ENCODE measurements at places on chromosomes 3 and 15.

DNA sequence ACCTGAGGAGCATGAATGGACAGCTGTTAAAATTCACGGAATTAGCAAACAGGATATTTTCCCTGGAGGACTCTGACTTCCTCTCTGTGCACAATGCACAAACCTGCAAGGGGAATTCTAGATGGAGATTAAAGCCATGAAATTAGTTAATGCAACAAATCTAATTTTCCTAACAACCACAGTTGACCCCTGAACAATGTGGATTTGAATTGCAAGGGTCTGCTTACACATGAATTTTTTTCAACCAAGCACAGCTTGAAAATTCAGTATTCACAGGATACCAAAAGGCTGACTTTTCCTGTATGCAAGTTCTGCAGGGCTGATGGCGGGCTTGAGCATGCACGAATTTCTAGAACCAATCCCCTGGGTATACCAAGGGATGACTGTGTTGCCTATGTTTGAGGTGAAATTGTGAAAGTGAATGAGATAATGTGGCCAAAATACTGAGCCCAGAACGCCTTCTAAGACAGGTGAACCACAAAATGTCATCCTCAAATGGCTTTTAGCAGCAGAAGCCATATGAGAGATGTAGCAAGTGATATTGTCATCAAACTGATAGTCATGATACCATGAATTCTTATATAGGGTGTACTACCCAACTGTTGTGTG, 52.5 kb downstream of the COL8A1 start:
- no peak for DNase-seq

GRCh38 chr3:175585898-175586297, 726.8 kb downstream of the NAALADL2 start:
- peak; percentile 36 for DNase-seq

DNA sequence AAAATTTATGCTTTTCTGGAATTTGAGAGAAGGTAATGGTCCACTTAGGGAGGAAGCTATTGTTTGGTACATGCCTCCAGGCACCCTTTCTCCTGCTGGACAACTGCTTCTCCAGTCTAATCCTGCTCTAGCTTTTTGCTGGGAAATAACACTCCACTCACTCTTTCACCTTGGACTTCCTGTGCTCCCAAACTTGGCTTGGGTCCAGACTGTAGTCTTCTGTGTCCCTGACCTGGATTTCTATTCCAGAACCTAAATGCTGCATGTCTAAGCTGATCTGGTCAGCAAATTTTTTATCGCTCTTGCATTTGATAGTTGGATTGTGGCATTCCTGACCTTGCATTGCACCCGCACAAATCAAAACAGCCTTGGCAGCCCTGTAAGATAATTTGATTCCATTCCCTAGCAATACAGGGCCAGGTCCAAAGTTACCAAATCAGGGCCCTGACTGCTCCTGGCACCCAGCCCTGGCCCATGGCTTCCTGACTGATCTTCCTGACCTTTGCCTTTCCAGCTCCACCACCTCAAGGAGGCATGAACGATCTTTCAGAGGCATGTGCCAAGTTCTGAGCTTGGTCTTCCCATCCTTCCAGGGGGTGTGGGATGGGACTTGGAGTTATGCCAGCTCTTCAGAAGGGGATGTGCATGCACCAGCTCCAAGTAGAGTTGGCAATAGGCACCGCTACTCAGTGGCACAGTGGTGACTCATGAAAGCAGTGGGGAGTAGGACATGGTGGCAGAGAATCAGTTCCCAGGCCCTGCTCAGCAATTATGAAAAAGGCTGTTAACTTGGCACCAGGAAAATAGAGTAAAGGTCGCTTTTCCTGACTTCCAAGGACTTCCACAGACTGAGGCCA, 43.9 kb upstream of the GOLGA8J start:
- DNase-seq: no peak

DNA sequence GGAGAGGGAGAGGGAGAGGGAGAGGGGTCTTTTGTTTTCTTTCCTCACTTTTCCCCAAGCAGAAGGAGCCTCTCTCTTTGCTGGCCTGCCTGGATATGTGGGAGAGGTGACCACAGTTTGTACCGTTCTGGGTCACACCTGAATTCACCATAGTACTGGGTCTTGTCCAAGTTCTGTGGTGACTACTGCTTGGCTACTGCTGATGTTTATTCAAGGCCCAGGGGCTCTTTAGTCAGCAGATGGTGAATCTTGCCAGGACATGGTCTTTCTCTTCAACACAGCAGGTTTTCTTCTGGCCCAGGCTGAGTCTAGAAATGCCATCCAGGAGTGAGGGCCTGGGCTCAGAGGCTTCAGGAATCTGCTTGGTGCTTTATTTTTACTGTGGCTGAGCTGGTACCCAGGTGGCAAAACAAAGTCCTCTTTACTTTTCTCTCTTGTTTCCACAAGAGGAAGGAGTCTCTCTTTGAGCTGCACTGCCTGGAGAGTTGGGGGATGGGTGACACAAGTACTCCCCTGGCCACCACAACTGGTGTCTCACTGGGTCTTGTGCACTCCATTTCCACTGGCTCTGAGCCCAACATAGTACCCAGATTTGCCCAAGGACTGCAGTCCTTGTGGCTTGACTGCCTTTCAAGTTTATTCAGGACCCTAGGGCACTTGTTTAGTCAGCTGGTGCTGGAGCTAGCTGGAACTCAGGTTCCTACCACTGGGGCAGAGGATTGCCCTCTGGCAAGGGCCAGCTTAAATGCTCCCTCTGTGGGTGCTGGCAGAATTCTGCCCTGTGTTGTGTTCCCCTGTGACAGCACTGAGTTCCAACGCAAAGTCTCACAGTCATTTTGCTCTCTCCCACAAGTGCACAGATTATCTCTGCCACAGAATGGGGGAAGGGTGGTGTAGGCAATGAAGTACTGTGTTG, 16.8 kb upstream of the CCNDBP1 start:
- DNase-seq: peak; percentile 27

- DNase-seq: no peak
These were observed 46.6 kb upstream of the FHIT start for GRCh38 chr3:61297821-61298220.

DNA sequence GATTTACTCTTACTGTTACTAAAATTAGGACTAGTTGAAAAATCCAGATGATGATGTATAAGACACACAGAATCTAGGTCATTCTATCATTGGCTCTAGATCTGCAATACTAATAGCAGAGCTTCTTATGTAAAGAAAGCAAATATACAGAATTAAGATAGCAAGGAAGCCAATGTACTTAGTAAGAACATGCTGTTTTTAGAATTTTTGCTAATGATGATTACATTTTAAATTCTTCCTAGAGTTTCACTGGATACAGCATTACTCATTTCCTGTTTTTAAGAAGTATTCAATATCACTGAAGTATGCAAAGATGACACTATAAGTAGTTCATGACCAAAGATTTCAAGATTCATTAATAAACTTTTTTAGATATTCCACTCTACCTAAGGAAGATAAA, 60.7 kb downstream of the CFAP20DC start:
- no peak for DNase-seq

DNA sequence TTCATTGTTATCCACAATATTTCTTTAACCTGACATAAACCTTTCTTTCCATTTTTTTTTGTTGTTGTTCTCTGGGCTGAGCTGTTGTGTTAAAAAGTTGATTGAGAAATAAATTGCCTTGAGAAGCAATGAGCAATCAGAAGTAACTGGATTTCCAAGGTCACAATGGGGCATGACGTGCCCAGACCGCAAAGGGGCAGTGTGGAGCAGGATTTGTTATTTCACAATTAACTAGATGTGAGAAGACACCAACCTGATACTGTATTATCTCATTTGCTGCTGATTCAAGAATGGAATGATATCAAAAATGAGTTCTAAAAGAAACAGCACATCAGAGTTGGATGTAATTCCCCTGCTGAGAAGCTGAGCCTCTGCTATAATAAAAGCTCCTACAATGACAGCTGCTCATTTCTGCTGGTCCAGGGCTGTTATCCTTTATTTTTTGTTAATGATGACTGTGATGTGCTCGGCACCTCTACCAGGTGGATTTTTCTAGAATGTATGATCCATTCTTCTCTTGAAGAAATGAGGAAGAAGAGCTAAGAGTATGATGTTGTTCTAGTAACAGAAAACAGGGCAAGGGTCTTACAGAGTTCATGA, 28.1 kb downstream of the CPNE4 start:
- DNase-seq: no peak

- no peak for DNase-seq
These were observed 396.0 kb downstream of the FHIT start for GRCh38 chr3:60855250-60855649.

DNA sequence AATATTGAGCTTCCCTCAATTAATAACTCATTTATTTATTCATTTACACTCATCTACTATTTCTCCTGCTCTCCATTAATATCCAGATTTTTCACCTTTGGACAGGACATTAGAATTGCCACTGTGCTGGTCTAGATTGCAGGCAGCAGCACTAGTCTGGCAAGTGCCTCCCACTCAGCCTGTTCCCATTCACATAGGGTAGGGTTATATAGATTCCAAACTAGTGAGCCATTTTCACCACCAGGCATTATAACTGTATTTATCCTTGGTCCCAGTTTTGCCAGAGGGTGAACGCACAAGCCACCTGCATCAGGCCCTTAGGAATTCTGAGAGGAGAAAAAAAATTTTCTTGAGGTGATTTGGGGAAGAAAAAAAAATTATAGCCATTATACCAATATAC, 44.5 kb downstream of the ANAPC13 start:
- DNase-seq: no peak

DNA sequence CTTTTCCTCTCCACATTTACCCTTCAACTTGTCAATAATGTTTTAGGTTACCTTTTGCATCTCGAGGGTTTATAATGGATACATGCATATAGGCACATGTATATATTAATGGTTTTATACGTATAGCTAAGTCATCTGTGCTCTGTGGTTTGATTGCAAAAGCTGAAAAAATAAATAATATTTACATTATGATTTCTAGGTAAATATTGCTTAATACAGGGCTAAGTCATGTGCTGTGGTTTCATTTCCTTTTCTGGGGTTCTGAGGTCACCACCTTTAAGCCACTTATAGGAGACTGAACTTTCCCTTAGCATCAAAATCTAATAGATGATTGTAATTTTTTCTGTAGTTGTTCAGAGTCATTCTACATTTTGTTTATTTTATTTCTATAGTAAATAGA, 33.1 kb downstream of the LPP start:
- DNase-seq: no peak

- no peak for DNase-seq
These were observed 15.0 kb downstream of the MBNL1 start for GRCh38 chr3:152283492-152284381.

DNA sequence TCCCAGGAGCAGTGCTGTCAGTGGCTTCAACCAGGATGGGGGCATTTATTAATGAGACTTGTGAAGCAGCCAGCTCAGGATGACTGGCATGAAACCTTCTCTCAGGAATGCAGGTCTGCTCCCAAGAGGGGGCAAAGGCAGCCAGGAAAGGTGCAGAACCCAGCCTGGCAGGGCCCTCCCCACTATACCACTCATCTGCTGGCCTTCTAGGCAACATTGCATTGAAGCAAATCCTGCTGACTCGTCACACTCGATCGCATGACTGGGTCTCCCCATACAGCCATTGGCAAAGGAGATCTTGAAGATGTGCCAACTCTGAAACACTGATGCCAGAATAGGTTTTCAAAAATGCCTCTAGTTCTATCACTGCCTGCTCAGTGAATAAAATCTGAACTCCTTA, 65.7 kb upstream of the CMTM7 start:
- no peak for DNase-seq

DNA sequence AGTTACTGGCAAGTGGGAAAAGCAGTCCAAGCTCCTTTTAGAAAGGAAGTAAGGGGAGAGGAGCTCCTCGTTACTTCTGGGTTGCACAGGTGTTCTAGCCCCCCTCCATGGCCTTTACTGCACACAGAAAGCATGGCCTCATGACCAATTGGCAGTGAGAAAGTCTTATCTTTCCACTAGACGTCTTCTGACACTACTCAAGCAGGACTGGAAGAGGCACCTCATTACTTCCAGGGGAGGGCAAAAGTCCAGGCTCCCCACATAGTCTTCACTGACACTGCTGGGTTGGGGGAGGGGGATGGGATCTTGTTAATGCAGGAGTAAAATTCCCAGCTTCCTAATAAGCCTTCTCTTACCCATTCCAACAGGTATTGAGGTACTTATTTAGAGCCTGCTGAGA, 27.6 kb upstream of the TM2D3 start:
- DNase-seq: no peak

DNA sequence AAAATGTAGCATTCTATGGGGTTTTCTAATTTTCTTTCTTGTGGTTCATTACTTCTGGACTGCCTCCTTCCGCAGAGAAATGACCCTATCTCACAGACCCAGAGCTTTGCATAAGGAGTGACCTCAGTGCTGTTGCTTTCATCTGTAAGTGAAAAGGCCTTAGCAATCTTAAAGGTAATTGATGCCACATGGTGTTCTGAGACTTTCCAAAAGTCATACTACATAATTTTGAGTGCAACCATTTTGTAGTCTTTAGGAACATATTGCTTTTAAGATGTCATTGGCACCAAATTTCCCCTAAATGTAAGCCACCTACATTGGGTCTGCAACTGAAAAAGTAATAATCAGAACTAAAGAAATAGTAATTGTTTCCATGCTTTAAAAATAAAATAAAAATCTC, 9.2 kb upstream of the HHLA2 start:
- DNase-seq: no peak

DNA sequence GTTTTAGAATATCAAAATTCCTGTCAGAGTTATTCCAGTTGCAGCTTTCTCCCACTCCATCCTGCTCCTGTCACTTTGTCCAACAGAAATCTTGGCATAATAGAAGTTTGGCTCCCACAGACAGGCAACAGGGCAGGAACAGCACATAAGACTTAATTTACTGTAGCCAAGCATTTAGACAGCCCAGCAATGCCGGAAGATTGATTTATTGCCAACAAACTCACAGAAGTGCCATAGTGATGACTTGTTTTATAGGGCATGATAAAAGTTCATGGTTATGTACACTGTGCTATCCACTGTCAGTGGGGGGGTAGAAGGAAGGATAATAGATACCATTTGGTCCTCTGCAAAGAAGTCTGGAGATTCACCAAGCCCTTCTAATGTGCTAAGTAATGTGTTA, 98.3 kb upstream of the CBLB start:
- DNase-seq: no peak

- no peak for DNase-seq
These were observed 196.7 kb downstream of the ISL2 start for GRCh38 chr15:76533060-76533820.

- DNase-seq: no peak
These were observed 35.8 kb downstream of the ANAPC13 start for GRCh38 chr3:134449951-134450350.

DNA sequence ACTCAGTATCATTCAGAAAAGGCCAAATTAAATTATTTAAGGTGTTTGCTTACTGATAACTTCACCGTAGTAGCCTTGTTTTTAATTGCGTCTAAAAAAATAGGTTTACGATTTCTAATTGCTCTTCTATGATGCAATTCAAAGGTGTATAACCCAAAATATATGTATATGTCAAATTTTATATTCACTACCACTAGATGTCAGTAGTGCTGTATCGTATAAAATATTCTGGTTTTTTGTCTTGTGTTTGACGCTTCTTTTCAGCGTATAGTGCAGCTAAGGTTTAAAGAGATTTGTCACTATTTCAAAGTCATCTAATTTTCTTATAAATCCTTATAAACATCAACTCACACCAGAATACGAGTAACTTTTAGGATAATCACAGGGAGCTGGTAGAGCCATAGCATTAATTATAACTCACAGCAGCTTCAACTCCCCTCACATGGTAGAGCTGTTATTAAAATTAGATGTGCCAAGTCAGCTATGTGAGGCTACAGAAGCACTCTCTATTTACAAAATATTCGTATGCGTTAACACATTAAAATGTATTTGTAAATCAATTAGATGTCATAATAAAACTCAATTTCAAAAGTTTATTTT, 3.5 kb downstream of the PFN2 start:
- DNase-seq: no peak

Data from non-pigmented ciliary epithelial cell (primary cell).